ENCODE measurements at places on chromosomes 6 and 20. TPM values are rescaled to one million over a fixed set of nuclear protein-coding genes. Genes with fewer than 3 reads are reported as not detected.

GRCh38 chr6:168315596-168315995, 4.0 kb downstream of the DACT2 start:
- no peak for DNase-seq
- no peaks in the 10 kb centered on the region for H3K27me3 ChIP-seq
- no peaks in the 10 kb centered on the region for H3K4me1 ChIP-seq
- 0 out of 2 replicates have a peak, but pooled peaks cover 5% of the 10 kb centered on the region for H3K36me3 ChIP-seq
- no peak overlapping the region for H3K27ac ChIP-seq

DNA sequence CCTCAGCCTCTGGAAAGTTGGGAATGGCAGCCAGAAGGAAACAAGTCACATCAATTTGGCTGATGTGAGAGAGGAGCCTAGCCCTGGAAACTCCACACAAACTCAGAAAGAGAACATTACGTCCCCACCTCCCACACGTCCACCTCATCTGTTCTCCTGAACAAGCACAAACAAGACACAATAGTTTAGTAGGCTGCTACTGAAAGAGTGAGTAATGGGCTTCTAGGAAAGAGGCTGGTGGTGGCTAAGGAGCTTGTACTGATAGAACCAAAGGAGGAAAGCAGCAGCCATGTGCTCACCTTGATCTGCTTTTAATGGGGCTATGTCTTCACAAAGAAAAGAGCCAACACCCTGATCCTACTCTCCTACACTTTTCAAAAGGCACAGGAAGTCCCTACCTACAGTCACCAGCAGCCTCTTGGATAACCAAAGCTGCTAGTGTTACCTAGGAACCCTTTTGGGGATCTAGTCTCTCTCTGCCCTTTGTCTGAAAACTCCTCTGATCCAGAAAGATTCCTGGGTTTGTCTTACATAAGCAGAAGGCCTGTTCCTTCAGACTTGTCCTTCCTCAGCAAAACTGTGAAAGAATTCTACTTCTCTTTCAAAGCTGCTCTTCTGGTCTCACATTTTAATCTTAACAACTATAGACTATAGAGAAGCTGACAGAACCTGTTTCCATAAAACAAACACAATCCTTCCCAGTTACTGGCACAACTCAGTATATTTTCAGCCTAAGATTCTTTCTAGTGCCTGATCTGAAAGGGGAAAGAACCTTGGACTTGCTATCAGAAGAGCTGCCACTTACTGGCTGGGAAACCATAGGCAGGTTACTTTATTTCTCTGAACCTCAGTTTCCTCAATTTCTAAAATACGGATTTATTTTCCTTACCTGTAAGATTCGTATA, 3.1 kb downstream of the PLAGL2 start:
- peak overlapping the region; percentile 20 for H3K27ac ChIP-seq
- DNase-seq, result no peak

GRCh38 chr20:49779972-49780371, 32.7 kb upstream of the SLC9A8 start:
- H3K27ac ChIP-seq, result no peak overlapping the region
- H3K36me3 ChIP-seq, result no peaks in the 10 kb centered on the region
- H3K27me3 ChIP-seq, result peaks cover 3% of the 10 kb centered on the region
- H3K4me3 ChIP-seq, result no peak overlapping the region
- no peak for DNase-seq

DNA sequence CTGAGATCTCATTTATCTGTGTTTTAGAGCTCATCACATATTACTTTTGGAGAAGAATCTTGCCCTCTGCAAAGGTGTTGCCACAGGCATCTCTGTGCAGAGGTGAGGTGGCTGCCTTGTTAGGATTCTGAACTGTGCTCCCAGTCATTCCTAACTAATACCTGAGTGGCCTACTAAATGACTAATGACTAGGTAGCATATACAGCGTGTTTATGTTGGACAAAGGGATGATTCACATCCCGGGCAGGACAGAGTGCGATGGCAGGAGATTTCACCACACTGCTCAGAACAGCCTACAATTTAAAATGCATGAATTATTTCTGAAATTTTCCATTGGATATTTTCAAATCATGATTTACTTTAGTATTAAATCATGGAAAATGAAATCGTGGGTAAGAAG, 23.1 kb upstream of the CGA start:
- DNase-seq, result peak; percentile 40
- H3K4me1 ChIP-seq, result peaks cover 15% of the 10 kb centered on the region
- H3K36me3 ChIP-seq, result no peaks in the 10 kb centered on the region
- H3K27ac ChIP-seq, result no peak overlapping the region
- H3K27me3 ChIP-seq, result no peaks in the 10 kb centered on the region

DNA sequence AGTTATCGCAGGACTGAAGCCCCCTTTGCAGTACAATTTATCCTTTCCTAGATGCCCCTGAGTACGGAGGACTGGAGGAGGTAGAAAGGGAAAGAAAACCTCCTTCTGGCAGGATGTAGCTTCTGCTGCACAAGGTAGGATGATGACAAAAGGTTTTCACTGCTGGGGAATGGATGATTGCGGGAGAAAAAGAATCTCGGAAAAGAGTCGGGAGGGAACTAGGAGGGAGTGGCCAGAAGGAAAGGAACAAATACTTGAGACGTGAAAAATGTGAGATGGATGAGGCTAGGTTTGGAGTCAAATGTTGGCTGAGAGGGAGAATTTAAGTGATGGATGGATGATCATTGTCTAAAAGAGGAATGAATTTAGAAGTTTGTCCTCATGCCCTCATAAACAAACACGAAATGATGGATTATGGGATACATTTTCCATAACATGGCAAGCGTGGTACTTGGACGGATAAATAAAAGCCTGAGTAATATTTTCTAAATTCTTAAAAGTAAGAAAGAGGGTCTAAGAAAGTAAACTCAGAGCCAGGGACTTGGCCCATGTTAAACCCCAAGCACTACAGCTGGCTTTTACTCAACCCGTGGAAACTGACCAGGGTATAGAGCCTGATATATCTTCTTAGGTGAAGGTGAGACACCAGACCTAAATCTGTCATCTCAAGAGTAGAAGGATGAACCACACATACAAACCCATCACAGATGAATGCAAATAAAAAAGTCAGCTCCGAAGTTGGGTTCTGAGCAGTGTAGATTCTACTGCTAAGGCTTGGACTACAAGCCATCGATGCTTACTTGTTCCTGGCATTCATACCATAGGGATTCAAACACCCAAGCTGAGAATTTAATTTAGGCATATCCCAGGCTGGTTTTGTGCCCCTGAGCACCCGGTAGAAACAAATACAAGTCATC, 72.4 kb downstream of the HFE start:
- H3K4me1 ChIP-seq, result peaks cover 56% of the 10 kb centered on the region
- H3K4me3 ChIP-seq, result peak overlapping the region; percentile 89
- H3K27ac ChIP-seq, result peak overlapping the region; percentile 81
- H3K27me3 ChIP-seq, result peaks cover 30% of the 10 kb centered on the region
- H3K36me3 ChIP-seq, result peaks cover 8% of the 10 kb centered on the region

Gene OR2H1
- total RNA-seq, result not detected

Gene VNN1
- 0.07 TPM for total RNA-seq

Gene PLG
- total RNA-seq, result not detected

DNA sequence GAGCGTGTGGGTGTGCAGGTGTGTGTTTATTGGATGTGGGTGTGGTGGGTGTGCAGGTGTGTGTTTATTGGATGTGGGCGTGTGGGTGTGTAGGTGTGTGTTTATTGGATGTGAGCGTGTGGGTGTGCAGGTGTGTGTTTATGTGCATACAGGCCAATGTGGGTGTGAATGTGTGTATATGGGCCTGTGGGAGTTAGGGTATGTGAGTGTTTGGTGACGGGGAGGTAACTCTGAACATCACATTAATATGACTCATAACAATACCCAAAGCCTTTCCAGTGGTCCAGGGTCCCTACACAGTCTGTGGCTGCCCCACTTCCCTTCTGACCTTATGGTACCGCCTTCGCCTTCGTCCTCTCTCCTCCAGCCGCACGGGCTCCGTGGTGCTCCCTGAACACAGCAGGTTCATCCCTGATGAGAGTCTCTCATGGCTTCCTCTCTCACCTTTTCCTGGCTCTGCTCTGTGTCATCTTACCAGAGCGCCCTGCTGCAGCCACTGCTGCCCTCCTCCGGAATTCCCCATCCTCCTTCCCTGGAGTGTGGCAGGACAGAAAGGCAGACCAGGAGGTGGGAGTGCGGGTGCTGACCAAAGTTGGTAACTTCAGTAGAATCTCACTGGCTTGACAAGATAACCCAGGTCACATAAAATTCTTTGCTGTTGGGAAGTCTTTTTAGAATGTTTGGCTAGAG, 80.0 kb downstream of the SLC2A10 start:
- peaks cover 10% of the 10 kb centered on the region for H3K36me3 ChIP-seq
- no peak overlapping the region for H3K27ac ChIP-seq
- peaks cover 23% of the 10 kb centered on the region for H3K27me3 ChIP-seq

- H3K4me3 ChIP-seq, result no peak overlapping the region
- H3K36me3 ChIP-seq, result no peaks in the 10 kb centered on the region
- peaks cover 2% of the 10 kb centered on the region for H3K27me3 ChIP-seq
These were observed 124.8 kb downstream of the QRSL1 start for GRCh38 chr6:106754215-106754614.

DNA sequence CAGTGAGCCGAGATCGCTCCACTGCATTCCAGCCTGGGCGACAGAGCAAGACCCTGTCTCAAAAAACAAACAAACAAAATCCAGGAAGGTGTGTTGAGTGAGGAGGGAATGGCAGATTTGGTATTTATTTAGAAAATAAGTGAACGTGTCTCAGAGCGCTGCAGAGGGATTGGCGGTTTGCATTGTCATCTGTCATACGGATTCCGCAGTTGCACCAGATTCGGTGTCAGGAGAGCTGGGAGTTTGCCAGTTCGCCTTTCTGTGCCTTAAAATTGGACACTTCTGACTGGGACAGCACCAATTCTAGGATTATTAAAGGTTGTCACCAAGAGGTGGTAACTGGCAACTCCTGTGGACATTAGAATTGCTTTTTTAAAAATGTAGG, 912 bp downstream of the SNRNP48 start:
- peak overlapping the region; percentile 100 for H3K4me3 ChIP-seq
- peak overlapping the region; percentile 61 for H3K27ac ChIP-seq
- DNase-seq, result no peak

DNA sequence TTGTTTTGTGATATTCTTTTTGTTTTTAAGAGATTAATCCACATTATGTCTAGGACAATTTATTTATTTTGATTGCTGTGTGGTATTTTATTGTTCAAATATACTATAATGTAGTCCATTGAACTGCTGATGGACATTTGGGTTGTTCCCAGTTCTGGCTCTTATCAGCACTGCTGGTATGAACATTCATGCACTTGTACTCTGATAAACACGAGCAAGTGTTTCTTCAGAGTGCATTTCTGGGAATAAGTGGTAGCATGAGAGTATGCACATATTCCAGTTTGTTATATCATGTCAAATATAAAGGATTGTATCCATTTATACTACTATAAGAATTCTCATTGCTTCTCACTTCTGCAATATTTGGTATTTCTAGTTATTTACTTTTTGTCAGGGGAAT, 7.1 kb downstream of the CALHM6 start:
- no peak overlapping the region for H3K4me3 ChIP-seq
- H3K36me3 ChIP-seq, result no peaks in the 10 kb centered on the region
- peaks cover 8% of the 10 kb centered on the region for H3K4me1 ChIP-seq
- H3K27me3 ChIP-seq, result peaks cover 5% of the 10 kb centered on the region
- no peak overlapping the region for H3K27ac ChIP-seq
